ENCODE measurements at places on chromosomes 12 and 14.

- no peak for DNase-seq
Observed at GRCh38 chr14:55451950-55452349, 11.5 kb upstream of the TBPL2 start.

DNA sequence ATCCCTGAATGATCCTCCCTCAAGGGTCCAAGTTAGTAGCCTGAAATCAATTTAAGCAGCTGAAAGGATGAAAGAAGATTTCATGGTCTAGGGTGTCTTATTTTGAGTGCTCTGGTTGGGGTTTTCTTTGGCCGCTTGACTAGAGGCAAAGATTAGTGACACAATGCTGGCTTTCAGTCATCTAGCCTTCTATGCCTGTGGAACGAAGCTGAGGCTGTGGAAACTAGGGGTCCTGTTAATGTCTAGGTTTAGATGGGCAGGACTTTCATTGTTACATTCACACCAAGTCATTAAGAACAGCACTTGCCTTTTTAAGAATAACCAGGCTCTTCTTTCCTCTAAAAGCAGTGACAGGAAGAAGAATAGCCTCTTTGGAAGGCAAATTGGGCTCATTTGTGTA is 253.8 kb upstream of the E2F7 start:
- DNase-seq: no peak

DNA sequence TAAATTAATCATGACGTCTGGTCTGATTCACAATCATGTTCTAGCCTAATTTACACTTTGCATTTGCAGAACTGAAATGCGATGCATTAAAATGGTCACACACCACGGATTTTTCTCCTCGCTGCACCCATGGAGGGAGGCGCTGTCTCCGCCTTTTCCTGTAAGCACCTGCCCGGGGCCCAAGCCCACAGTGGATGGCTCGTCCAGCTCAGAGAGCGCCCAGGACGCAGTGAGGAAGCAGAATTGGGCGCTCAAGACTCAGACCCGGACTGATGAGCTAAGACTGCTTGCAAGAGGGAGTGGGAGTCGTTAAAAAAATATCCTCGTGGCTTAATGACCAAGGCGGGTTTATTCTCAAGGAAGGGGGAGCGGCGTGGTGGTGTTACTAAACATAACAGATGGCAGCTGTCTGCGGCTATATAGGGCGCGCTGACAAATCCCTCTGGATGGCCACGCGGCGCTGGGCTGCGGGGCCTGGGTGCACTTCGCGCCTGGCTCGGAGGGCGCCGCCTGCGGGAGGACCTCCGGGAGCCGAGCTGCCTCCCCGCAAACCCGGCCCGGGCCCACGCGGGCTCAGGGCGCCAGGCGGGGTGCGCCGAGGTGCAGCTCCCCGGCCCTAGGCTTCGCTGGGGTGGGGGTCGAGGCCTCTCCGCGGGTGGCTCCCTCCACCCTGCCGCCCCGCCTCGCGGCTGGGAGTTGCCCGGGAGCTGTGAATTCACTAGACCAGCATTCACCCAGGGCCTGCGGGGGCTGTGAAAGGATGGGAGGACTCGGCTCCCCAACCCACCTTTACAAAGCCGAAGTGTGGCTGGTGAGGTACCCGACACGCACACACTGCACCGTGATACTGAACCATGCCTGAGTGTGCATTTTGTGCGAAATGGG is 78.7 kb downstream of the PPM1A start:
- peak; percentile 47 for DNase-seq

DNA sequence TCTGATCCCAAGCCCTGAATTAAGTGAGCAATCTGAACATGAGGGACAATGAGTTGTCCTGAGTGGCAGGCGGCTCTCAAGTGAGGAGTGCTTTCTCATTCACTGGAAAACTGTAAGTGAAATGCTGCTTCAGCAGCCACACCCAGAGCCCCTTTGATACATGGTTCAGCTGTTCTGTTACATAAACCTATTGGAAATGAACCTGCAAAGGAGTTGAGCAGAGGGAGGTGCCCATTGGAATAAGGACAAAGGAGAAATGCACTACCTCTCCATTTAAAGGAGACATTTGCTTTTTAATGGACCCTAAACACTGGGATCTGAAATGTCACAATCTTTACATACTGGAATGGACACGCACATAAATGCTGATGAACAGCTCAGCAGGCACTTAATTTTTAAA is 169.9 kb downstream of the CACNA1C start:
- no peak for DNase-seq

DNA sequence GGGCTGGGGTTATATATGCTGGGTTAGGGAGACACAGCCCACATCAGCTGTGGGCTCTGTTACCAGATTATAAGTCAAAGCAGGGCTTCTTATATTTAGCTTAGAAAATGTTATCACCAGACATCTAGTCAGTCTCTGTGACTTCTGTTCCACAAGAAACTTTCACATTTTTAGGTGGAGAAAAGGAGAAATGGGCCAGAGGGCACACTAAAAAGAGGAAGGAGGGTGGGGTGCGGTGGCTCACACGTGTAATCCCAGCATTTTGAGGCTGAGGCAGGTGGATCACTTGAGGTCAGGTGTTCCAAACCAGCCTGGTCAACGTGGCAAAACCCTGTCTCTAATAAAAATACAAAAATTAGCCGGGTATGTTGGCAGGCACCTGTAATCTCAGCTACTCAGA is 28.0 kb upstream of the SLC38A1 start:
- no peak for DNase-seq

DNA sequence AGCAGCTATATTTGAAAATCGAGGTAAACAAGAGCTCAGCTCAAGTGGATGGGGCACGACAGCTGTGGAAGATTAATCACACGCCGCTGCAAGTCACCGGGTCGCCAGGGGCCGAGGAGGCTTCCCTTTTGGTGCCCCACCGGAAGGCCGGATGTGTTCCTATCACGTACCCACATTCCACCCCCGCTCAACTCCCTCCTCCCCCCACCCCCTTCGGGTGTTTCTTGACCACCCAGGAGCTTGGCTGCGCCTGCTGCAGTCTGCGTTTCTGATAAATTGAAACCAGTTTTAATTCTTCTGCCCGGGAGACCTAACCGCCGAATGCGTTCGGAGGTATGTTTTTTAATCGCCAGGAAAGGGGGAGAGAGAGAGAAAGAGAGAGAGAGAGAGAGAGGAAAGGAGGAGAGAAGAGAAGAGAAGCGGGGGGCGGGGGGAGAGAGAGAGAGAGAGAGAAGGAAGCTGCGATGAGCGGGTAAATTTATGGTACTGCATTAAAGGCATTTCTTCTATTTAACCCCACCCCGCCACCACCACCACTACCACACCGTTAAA is 1.8 kb downstream of the SLC8A3 start:
- DNase-seq: no peak

- no peak for DNase-seq
Observed at GRCh38 chr12:117046011-117046369, 53.2 kb downstream of the TESC start.

DNA sequence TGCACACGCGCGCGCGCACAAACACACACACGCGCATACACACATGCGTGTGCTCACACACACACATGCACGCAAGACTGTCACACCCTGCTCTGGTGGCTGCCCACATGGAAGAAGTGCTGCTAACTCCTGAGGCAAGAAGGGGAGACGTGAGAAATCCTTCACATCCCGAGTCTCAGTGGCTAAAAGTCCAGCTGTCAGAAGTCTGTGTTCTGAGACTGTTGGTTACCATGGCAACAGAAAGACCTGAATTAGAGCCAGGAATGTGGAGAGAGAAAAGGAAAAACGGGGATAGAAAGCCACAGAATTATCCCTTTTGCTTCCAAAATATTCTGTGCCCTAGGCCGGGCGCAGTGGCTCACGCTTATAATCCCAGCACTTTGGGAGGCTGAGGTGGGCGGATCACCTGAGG is 71.2 kb downstream of the PPFIBP1 start:
- DNase-seq: no peak

DNA sequence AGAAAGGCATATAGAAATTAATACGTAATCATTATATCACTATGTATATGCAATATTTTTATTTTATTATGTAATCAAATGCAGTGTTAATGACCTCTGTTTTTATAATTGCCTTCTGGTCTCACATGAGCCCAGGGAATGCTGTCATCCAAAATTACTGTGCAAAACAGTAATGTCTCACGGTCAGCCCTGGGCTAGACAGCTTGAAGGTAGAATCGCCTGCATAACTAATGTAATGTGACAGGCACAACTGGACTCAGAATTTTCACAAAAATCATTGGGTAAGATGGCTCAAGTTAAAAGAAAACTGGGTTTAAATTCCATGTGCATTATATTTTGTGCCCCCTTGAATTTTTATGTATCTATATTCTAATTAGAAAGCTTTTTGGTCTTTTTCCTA is 293.3 kb downstream of the PPFIA2 start:
- DNase-seq: no peak

- no peak for DNase-seq
Observed at GRCh38 chr12:76176940-76177339, 92.5 kb upstream of the NAP1L1 start.

DNA sequence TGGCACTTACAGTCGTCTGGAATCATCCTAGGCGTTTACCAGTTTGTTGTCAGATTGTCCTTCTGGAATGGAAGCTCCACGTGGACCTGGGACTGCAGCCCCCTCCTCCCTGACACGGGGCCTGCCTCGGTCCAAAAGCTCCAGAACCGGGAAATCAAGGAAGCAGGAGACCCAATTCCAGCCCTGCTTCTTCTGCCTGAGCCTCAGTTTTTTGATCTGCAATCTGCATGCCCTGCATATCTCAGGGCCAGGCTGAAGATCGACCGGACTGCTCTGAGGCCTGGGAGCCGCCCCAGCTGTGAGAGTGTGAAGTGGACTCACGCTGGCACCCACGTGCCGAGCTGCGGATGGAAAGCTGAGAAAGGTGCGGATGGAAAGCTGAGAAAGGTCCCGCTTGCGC is 98.6 kb downstream of the SETD3 start:
- no peak for DNase-seq

DNA sequence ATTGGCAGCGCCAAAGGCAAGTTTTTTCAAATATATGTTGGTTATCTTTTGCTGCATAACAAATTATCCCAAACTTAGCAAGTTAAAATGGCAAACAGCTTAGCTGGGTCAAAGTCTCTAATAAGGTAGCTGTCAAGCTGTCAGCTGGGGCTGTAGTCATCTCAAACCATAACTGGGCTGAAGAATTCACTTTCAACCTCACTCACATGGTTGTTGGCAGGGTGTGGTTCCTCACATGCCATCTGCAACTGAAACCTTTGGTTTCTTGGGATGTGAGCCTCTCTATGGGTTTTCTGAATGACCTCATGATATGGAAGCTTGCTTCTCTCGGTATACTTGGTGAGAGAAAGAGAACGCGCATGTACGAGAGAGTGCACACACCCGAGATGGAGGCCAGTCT is 125.4 kb downstream of the LRIG3 start:
- DNase-seq: no peak

- no peak for DNase-seq
Observed at GRCh38 chr12:114321524-114321923, 84.4 kb downstream of the TBX5 start.

DNA sequence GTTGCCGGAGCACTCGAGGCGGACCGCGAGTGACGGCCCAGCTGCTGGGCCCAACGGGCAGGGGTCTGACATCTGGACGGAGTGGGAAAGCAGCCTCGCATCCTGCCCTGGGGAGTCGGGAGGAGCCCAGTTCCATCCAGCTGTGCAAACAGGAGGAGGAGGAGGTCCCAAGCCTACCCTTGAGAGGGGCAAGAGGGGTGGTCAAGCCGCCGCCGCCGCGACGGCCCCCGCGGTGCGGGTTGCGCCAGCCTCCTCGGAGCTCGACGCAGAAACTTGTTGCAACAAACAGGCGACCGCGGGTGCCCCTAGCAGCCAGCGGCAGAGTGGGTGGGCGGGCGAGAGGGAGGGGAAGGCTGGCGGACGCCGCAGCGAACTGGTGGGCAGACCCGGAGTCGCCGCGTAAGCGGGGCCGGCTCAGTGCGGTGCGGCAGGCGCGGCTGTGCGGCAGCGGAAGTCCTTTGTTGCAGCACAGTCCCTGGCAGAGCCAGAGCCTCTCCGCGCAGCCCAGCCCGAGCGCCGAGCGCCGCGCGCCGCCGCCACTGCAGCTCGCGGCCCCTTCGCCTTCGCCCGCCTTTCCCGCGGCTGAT is at the start of gene ZBTB1:
Gene ZBTB1, plus strand, starts transcription at position 461 of the 587 bp plus-strand sequence. CDS start 16,735 bp downstream, outside the sequence.
- DNase-seq: no peak

GRCh38 chr14:91723501-91723900 is 8.4 kb downstream of the CATSPERB start:
- no peak for DNase-seq

GRCh38 chr12:57459750-57460467 is at the start of gene GLI1:
Gene GLI1, plus strand, starts transcription at chr12:57459785. Its CDS starts 3,907 bp downstream, at chr12:57463692.
- no peak for DNase-seq

DNA sequence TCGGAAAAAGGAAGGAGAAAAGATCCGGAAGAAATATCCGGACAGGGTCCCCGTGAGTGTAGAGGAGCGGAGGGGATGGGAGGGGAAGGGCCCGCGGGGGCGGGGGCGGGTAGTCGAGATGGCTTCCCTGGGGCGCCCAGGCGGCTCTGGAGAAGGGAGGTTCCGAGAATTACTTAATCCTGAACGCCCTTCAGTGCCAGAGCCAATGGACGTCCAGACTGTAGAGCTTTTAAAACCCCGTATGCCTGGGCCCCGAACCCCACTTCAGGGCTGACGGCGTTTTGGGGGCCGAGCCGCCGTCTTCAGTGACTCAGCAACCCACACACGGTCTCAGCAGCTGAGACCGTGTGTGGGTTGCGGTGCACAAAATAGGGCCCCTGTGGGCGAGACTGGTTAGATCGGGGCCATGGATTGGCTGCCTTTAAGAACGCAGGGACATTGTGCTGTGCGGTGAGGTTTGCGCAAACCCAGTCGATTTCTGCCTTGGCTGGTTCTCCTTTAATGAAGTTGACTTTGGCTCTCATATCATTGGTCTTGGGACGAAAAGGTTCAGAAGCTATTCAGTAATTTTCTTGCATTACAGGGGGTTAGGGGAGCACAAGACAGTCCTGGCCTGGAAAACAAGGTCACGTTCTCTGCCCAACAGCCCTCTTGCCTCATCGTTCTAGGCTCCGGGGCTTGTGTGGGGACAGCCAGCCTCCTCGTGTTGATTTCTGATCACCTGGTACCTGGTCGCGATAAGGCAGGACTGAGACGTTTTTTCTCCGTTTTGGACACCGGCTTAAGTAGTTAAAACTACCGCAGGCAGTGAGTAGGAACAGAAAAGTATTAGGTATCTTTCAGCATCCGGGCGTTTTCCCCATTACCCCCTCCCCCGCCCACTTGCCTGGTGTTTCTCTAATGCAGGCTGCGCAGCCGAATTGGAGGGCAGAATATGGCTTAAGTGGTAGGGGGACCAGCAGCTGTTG is 775 bp downstream of the GABARAPL1 start:
- DNase-seq: no peak

DNA sequence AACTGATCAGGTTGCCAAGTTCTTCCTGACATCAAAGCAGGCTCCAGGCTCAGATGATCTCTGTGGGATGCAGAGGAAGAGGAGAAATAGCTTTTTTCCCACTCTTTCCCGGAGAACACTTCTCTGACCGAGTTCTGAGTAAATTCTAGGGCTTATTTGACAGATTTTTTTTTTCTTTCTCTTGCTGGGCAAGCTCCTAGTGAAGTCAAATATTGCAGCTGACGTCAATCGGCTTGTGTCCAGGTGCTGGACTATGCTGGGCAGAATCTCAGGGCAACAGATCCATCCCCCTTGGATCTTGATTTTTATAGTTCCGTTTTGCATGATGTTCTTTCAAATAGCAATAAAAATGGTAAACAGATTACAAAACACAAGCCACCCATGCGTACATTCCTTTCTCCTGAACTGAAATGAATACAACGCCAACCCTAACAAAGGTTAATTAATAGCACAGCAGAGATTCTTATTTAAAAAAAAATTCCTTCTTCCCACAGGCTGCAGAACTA is 182.2 kb downstream of the NOVA1 start:
- no peak for DNase-seq
